GM12878 (cell line): ENCODE measurements at places on chromosomes 2 and 18. TPM values are rescaled to one million over a fixed set of nuclear protein-coding genes. Genes with fewer than 3 reads are reported as not detected.

GRCh38 chr2:45908316-45909170 is 257.1 kb downstream of the PRKCE start:
- DNase-seq = no peak

Gene CRYGA
- not detected in 2 replicates for total RNA-seq

DNA sequence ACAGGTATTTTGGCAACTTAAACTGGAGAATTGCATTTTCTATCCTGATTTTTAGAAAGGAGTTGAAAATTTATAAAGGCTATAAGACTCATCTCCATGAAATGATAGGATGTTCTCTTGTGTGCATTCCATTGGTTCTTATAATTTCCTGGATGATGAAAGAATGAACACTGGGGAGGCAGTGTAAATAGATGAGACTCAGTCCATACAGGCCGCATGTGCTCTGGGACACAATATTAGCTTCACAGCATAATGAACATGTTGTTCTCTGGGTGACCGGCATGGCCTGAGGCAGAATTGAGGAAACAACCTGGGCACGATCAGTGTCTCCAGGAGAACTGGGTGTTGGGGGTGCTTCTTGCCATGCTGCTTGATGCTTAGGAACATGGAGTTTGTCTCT is 38.8 kb downstream of the AOX1 start:
- no peak for DNase-seq

Gene LYG1
- total RNA-seq = 0.21 TPM in 1 of 2 replicates, not detected in the other

GRCh38 chr2:231357931-231358330 is 37.6 kb upstream of the B3GNT7 start:
- no peak for DNase-seq

- DNase-seq = no peak
These were observed 117.3 kb downstream of the GALR1 start for GRCh38 chr18:77366720-77367641.

Gene CNGA3
- not detected in 2 replicates for total RNA-seq
